Mesangial cell (primary cell): ENCODE measurements at places on chromosomes 13 and 19. TPM values are rescaled to one million over a fixed set of nuclear protein-coding genes. Genes with fewer than 3 reads are reported as not detected.

The TJP3 gene
- total RNA-seq: 2.5 TPM in 1 of 2 replicates, not detected in the other

The NLRP4 gene
- not detected in 2 replicates for total RNA-seq

The PSG2 gene
- total RNA-seq: not detected in 2 replicates

The KLK14 gene
- total RNA-seq: 0.81 TPM in 1 of 2 replicates, not detected in the other

The LILRA6 gene
- total RNA-seq: not detected in 2 replicates

The APLP1 gene
- 9.8 and 33.7 TPM in 2 replicates for total RNA-seq

The PNMA8C gene
- 0.13 TPM in 1 of 2 replicates, not detected in the other for total RNA-seq

The ZNF626 gene
- 4.6 and 5.5 TPM in 2 replicates for total RNA-seq

The TECR gene
- total RNA-seq: 90.3 and 103 TPM in 2 replicates

The CEACAM6 gene
- total RNA-seq: not detected in 2 replicates

The FUT3 gene
- total RNA-seq: not detected in 2 replicates

The RFPL4AL1 gene
- total RNA-seq: not detected in 2 replicates

The ADPRHL1 gene
- 1.1 and 1.8 TPM in 2 replicates for total RNA-seq

The CLEC17A gene
- total RNA-seq: not detected in 2 replicates
